ENCODE measurements at places on chromosomes 2 and 18.
A peak's percentile ranks its signal among the peaks of the same experiment; 100 is the strongest.

DNA sequence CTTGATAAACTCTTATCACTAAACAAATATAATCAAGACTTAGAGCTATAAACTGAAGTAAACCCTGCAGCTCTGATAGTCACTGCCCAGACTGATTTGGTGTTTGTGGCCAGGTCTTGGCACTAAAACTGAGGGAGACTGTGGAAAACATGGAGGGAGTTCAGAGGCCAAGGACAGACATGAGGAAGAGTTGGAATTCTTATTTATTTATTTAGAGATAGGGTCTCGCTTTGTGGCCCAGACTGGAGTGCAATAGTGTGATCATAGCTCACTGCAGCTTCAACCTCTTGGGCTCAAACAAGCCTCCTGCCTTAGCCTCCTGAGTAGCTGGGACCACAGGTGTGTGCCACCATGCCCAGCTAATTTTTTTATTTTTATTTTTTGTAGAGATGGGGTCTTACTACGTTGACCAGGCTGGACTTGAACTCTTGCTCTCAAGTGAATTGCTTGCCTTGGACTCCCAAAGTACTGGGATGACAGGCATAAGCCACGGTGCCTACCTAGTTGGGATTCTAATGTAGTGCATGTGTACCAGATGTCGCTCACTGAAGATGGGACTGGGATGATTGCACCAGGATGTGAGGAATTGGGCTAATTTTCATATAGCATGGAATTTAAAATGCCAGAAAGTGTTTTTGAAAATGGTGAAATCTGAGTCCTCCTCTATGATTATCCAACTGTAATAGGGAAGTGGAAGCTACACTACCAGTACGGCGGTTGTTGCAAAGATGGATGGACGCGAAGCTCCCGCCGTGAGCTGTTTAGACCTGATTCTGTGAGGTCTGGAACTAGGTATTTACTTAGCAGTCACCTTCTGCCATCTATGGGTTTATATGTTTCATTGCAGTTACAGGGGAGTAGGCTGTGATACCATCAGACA, 52.7 kb upstream of the CTLA4 start:
- DNase-seq, result peak; percentile 51

- DNase-seq, result peak; percentile 19
Observed at GRCh38 chr2:231199219-231199618, 788 bp downstream of the ARMC9 start.

- DNase-seq, result no peak
Observed at GRCh38 chr2:134839649-134840048, 1.2 kb downstream of the ACMSD start.

DNA sequence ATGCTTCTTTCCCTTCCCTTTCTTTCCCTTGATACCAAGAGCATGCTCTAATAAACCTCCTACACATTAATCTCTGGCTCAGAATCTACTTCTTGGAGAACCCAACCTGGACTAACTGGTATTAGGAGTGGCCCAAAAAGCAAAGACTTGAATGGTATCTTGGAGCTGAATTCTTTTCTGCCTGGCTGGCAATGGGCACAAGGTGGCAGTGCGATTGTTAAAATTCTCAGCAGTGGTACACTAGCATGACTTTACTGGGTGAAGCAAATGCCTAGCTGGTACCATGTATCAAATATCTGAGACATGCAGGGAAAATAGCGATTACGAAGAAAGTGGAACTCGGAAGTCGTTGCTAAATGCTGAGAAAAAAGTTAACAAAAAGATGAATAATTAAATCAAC, 376.1 kb downstream of the XIRP2 start:
- peak; percentile 18 for DNase-seq

DNA sequence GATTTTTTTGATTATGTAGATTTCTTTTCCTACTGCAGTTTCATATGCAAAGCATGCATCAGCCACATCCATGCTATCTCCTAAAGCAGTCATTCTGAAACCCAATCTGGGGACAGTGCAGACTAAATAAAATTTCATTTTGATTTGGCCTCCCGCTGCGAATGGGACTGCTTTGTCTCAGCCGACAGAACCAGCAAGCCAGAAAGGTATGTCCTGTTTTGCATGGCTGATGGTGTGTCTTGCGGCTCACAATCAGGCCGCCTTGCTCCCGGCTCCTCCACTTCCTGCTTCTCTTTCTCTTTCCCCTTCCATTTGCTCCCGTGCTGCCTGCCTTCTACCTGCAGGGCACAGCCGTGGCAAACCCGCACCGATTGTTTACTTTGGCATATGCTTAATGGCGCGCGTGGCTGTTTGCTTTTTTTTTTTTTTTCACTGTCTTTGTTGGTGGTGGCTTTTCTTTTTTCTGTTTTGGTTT, 419.6 kb upstream of the POU3F3 start:
- no peak for DNase-seq

DNA sequence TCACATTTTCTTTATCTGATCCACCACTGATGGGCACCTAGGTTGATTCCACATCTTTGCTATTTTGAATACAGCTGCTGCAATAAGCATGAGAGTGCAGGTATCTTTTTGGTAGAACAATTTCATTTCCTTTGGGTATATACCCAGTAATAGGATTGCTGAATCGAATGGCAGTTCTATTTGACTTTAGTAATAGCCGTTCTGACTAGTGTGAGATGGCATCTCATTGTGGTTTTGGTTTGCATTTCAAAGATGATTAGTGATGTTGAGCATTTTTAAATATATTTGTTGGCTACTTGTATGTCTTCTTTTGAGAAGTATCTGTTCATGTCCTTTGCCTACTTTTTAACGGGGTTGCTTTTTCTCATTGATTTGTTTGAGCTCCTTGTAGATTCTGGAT, 72.3 kb downstream of the CCDC138 start:
- DNase-seq, result no peak

DNA sequence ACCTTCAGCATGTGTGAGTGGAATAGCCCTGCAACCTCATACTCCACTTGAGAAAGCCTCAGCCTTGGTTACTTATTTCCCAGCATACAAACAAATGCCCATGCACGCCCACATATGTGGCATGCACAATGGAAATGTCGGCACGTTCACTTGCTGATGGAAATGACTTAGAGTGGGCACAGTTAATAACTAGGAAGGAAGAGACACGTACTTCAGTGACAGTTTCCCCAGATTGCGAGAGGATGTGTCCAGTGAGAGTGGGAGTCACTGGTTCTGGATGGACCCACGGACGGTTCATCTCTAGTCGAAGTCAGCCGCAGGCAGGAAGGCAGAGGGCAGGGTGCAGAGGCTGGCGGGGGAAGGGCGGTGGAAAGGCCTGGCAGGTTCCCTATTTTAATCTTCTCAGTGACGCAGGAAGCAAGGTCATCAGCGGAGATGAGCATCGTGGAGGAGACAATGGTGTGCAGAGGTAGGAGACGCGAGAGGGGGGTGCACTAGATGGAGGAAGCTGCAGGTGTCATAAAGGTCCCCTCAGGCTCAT, 350.7 kb upstream of the MYT1L start:
- no peak for DNase-seq

DNA sequence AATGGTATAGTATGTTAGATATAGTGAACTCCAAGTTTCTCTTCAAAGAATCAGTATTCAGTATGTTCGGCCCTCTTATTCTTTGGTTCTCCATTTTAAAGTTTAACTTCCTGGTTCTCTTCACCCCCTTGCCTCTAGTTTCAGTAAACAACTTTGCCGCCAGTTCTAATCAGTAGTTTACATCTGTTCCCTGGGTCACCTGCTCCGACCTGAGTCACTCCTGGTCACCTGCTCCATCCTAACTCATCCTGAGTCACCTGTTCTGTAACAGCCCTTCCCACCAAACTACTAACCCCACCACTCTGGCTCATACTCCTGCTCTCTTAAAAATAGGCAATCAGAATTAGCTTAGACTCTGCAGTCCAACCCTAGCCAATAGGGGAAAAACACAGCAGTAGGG, 23.7 kb upstream of the TEX51 start:
- no peak for DNase-seq

GRCh38 chr18:58438958-58439300, 190.0 kb downstream of the ALPK2 start:
- DNase-seq, result no peak

DNA sequence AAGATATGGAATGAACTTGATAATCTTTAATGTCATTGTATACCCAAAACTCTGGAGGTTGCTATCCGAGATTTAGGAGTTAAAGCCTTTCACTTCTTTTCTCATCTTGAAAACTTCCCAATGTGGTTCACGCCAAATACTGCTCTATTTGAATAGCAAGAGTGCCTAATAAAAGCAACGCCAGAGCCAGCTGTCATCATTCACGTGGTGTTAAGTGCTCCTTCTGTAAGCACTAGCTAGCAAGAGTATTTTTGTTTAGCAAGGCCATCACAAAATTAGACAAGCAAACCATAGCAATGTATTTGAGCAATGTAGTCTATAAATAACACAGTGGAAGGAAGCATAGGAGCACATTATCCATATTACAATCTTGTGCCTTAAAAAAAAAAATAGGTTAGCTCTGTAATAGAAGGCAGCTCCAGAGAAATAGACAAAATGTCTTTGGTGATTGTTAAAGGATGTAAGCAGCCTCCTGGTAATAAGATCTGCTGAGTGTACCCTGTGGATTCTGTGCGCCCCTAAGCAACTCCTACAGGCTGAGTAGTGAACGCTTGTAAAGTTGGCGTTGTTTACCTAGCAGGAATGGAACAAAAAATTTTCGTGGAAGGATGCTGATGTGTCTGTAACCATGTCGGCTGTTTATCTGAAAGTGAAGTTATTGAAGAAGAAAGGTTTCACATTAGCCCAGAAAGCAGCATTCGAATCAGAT, 518.0 kb downstream of the CNTNAP5 start:
- no peak for DNase-seq

DNA sequence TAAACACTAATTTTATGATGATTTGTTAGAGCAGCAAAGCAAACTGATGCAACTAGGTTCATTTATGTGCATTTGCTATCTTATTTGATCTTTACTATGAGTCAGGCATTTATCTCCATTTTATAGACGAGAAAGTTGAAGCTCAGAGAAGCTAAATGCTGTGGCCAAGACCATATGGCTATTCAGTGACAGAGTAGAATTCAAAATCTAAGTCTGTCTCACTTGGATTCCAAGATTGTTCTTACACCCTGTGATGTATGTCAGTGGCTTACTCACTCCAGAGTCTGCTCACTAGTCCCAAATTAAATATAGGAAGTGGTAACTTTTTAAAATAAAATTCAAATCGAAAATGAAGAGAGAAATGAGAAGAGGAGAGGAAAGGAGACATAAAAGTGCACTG, 114.0 kb upstream of the DDX18 start:
- no peak for DNase-seq

DNA sequence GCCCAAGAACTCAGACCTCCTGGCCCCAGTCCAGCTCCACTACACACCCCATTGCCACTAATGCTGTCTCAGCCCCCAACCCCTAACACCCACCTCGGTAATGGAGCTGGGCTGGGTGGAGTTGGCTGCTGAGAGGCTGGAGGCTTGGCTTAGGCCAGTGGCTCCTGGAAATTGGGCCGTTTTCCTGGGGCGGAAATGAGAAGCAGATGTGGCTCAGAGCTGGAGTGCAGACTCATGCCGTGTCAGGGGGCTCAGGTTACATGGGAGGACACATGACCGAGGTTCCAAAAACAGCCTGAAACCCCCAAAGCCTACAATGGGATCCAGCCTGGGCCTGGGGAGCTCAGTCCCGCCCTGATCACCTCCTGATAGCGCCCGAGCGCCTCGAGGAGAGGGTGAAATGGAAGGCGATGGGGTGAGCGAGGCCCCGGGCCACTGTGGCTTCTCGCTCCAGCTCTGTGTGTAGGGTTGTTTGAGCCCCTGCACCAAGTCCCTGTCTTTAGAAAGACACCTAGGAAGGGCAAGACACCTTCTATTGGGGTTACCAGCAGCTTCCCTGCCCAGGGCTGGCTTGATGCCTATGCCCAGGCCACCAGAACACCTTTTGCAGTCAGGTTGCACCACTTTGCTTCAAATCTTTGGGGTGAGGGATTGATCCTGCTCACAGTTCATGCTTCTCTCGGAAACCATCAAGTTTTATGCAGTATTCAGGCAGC, 175.7 kb upstream of the HAAO start:
- DNase-seq, result no peak

DNA sequence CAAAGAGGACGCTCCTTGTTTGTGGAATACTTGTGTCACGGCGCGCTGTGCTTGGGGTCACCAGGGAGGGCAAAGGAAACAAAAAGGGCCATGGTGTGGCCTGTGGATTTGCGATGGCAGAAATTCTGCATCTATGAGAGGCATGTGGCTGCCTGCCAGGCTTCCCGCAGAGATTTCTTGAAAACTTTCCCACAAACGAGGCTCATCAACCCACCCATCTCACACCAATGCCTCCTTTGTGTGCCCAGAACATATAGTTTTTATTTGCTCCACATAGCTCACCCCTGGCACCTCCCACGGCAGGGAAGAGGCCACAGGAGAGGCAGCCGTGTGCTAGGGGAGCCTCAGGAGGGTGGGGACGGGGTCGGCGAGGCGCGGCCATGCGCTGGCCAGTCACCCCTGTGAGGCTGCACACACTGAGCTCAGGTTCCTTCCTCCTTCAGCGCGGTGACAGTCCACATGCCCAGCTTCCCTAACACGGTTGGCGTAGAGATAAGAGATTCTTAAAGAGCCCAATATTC, 100.3 kb downstream of the MBP start:
- DNase-seq, result no peak

DNA sequence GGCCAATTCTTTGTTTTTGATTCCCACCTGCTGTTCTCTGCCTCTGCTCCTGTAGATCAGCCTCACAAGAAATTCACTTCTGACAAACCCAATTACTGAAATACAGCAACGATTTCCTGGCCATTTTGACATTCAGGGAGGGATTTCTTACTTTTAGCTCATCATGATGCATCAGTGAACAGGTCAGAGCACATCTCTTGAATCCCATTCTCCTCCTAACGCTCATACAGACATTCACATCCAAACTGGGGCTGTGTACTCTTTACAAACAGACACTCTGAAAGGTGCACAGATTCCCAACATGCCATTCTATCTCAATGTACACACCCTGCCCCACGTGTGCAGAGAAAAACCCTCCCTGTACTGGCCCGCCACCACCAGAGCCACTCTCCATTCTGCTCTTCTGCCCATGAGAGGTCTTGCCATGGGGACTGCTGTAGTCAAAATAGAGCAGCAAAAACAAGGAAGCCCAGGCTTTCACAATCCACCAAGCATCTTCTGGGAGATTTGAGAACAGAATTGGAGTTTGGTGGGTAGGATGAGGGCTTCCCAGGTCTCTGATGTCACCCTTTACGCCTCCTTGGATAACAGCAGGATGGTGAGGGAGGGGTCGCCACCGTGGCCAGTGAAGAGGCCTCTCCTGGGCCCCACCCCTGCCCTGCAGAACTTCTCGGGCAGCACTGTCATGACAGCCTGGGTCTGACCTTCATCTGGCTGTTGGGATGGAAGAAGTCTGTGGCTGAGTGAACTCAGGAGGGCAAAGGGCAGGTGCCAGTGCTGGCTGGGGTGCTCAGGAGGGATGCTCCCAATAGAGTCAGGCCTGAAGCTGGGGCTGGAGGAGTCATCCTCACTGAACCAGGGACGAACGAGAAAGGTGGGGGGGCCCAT, 41.9 kb upstream of the ZFP36L2 start:
- DNase-seq, result no peak

- no peak for DNase-seq
Observed at GRCh38 chr2:173999272-173999671, 34.1 kb upstream of the SP3 start.

GRCh38 chr18:35490894-35491699, 6.7 kb downstream of the INO80C start:
- DNase-seq, result no peak
